ENCODE measurements at places on chromosomes 5 and 9.

DNA sequence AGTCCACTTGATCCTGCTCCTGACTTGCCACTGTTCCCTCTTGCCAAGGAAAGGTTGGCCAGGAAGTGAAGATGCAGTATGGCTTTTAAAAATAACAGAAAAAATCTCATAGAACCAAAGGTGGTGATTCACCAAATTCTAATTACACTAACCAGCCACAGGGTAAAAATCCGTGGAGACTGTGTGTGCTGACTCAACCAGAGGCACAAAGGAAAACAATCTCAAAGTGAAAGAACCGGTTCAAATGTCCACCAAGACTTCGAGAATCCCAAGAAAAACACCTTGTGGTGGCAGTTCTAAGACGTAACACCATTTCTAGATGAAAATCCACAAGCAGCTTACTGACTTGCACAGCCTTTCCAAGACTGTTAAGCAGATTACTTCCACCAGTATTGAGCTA, 279.1 kb downstream of the TLE1 start:
- no peak for DNase-seq

GRCh38 chr9:96523374-96523773, 73.4 kb downstream of the HABP4 start:
- DNase-seq = no peak

DNA sequence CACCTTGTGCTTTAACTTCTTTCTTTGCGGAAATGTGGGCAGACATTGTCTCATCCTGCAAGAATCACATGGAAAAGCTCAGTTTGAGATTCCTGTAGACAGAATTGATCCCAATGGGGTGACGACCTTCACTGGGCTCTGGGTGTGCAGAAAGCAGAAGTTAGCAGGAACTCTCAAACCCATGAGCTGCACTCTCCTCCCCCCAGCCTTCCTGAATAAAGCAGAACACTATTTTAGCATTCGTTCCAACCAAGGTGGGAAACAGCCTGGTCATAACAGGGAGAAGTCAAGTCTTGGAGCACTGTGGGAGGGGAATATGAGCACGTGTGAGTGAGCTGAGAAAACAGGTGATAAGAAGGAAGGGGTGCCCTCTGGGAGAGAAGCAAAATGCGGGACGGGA, 87.4 kb upstream of the FER start:
- DNase-seq = no peak

DNA sequence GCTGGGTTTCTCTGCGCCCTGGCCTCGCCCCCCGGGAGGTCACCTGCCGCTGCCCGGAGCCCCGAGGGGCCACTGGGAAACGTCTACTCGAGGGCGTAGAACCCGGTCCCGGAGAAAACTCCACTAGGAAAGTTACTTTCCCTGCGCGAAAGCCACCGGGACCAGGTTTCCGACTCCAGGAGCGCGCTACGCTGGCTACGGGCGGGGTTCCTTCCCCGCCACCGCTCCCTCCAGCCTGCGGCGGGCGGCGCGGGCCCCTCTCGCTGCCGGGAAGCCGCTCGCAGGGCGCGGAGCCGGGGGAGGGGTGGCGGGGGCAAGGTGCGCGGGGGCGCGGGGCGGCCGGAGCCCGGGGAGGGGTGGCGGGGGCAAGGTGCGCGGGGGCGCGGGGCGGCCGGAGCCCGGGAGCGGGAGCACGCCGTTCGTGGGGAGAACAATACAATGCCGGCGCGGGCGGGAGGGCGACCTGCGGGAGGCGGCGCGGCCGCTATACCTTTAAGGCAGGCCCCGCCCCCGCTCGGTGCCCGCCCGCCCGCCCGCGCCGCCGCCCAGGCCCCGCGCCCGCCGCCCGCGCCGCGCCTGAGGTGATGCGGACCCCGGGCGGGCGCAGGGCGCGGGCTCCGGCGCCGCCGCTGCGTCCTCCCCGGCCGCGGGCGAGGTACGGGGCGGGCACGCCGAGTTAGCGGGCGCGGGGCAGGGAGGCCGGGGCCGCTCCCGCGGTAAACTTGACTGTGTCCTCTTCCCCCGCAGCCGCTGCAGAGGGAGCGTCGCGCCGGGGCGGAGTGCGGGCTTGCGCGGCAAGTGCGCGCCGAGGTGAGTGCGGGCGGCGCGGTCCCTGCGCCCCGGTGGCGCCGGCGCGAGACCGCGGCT, 278.1 kb downstream of the AOPEP start:
- no peak for DNase-seq

GRCh38 chr5:50730336-50730735, 63.9 kb downstream of the PARP8 start:
- DNase-seq = no peak

DNA sequence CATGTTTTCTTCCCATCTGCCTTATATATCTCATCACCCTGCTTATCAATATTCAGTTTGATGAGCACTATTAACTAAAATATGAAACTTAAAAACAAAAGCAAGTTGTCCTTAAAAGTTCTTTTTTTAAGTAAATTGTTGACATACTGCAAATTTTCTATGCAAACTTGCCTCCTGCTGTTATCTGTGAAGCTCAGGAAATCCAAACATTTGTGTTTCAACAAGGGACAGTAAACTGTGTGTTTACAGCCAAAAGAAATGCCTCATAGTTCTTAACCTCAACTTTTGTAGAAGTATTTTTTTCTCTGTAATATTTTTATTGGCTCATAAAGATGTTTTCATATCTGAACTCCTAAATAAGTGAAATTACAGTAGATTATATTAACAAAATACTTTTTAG, 7.7 kb upstream of the TTC23L start:
- DNase-seq = no peak

- DNase-seq = no peak
Measured at GRCh38 chr9:14806941-14807520, 84.5 kb upstream of the CER1 start.

GRCh38 chr5:119059740-119060255, 11.1 kb upstream of the DMXL1 start:
- no peak for DNase-seq

- no peak for DNase-seq
Measured at GRCh38 chr9:28970241-28970654, 1397.0 kb upstream of the C9orf72 start.

- DNase-seq = no peak
Measured at GRCh38 chr5:133890776-133891280, 77.6 kb downstream of the C5orf15 start.

GRCh38 chr5:90099099-90099498, 310.5 kb downstream of the CETN3 start:
- no peak for DNase-seq

DNA sequence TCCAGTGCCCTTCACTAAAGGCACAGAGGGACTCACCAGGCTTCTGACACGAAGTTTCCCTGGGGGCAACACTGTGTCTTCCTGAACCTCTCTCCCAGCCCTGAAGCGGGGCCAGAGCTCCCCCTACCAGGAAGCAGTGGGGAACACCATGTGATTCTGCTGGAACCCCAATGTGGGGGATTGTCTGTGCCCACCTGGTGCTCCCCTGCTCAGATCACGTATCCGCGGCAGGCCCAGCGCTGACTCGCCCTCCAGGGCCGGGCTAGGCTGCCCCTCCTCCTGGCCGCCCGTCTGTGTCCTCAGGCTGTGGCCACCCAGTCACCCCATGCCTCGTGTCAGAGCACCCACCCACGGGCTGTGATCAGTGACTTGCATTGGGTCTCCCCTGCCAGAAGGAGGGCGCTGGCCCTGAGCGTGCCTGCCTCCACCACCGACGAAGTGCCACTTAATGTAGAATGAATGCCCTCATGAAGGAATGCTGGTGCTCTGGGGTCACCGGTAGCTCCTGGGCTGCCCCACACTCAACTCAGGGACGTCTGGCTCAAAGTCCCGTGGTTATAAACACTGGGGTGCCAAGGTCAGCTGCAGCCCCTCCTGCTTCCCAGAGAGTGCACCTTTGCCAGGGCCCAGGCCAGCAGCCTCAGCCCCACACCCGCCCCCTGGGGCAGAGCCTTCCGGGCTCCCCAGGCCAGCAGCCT, 22.1 kb downstream of the SARDH start:
- DNase-seq = no peak

- DNase-seq = no peak
Measured at GRCh38 chr9:115672477-115673316, 480.9 kb upstream of the PAPPA start.

- DNase-seq = no peak
Measured at GRCh38 chr5:132667309-132667708, 6.5 kb upstream of the IL4 start.

DNA sequence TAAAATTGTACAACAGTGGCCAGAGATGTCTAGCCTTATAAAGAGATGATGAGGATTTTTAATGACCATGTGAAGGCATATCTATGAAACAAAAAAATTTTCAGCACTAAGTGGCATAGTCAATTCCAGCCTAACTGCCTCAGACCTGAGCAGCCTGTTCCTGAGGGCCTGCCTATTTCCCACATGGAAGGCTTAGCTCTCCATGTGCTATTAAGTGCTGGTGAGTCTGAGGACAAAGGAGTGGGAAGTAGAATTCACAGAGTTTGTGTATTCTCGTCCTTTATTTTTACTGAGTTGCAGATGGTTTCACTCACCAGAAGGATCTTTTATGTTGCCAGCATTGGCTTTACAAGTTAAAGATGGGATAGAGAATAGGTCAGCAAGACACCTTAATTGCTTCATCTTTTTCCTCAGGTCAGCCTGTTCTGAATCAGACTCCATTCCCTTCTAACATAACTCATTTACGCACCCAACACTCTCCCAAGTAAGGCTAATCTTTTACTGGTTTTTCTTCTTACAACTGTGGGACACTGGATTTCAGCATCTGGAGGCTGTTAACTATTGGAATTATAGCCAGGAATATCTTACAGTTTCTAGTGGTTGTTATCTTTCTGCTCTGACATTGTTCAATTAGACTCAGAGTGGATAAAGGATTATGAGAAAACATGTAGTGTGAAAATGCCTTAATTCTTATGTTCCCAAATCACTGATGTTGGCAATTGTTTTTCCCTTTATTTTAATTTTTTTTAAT, 76.8 kb downstream of the ISOC1 start:
- DNase-seq = no peak

DNA sequence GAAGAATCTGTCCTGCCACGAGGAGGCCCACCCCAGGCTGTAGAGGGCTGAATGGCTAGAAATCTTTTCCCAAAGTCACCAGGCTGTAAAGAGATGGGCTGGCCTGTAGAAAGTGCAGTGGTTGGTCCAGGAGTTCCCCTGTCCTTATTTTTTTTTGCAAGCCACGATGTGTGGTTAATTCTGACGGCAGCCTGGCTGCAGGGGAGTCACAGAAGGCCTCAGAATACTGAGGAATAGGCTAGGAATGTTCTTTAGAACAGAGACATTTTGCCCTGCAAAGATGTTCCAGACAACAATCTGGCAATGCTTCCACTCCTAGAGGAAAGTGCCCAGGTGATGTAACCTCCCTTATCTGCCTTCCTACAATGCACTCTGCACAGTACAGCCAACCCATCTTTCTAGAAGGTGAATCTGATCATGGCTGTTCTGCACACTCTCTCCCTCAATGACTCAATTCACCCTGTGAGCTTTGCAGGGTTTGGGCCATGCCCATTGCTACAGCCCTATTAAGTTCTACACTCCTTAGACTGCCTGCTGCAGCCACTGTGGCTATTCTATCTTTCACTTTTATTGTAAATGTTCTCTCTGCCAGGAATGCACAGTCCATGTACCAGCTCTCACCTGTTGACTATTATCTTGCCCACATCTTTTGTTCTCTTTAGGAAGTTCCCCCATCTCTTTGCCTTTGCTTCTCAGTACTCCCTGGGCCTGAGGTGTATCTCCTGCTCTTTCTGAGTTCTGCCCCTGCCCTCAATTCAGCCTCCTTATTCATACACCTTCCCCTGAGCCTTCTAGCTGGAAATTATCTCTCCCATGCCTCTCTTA, 377.8 kb upstream of the CLINT1 start:
- no peak for DNase-seq

DNA sequence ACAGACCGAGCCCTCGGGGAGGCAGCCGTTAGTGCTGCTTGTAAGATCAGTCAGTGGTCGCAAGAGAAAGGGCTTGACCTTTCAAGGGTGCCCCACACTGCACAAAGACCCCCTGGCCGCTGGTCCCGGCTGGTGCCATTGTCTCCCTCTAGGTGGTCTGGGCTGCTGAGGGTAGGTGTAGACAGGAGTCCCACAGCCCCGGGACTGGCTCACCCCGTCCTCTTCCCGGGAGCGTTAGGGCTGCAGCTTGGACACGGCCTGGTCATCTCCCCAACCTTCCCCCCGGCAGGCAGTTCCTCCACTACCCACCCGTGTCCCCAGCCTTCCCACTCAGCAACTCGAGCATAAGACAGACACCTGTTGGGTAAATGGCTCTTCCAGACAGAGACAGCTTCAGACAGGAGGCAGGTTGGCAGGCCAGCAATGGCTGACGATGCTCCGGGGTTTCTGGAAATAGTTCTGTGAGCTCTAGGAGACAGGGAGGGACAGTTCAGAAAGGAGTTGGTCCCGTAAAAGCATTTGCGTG, 15.3 kb upstream of the TMEM250 start:
- DNase-seq = no peak

DNA sequence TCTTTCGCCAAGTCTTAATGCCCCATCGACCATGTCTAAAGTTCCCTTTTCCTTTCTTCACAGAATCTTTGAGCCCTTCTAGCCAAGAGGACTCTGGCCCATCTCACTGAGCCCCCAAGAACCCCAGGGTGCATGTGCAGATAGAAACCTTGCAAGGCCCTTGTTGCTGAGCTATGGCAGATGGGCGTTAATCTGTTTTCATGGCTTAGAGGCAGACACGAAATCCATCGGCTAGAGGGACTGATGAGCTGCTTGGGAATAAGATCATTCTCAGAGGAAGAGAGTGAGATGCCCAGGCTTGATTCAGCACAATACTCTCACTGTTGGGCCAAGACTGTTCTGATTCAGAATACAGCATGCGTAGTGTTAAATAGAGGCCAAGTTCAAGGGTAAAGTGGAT, 262.5 kb upstream of the C9orf72 start:
- no peak for DNase-seq

DNA sequence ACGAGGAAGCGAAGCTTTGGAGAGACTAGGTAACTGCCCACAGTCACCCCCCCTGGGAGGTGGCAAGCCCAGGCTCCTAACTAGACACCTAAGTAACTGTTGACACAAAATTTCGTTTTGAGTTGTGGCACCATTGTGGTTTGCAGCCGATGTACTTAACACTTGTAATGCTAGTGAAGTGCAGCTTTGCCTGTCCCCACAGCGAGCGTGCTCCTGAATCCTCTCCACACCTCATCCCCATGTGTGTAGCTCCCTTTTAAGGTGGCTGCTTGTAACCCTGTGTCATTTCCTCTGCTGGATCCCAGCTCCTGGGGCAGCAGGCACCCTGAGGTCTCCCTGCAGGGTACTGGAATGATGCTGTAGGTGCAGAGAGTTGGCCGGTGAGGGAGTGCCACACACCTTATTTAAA, 114.9 kb downstream of the TRIO start:
- DNase-seq = no peak

DNA sequence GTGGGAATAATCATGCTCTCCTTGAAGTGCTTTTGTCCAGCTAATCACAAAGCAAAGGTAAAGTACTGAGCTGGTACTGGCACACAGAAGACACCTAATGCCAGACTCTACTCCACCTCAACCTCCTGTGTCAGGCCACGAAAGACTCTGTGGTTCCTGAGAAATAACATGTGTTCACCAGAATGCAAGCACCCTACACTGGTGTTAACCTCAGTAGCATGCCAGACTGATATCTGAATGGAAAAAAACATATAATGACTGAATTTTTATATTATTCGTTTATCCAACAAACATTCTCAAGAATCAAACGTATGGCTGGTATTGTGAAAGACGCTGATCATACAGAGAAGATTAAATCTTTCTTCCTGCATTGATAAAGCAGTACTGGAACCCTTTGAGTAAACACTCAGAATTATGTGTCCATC, 97.1 kb upstream of the IFNE start:
- no peak for DNase-seq

GRCh38 chr9:118038713-118039112, 334.5 kb downstream of the TLR4 start:
- no peak for DNase-seq

GRCh38 chr9:133371261-133371711, 4.6 kb downstream of the SURF4 start:
- no peak for DNase-seq

All from posterior cingulate gyrus (tissue), 11 donors.